ENCODE measurements at places on chromosomes 7 and 10.

GRCh38 chr7:28695300-28696295 lies 262.5 kb downstream of the TRIL start:
- no peak for DNase-seq

- DNase-seq = no peak
These were observed 2.0 kb downstream of the NDUFB2 start for GRCh38 chr7:140698477-140698876.

GRCh38 chr10:12512332-12513002 lies 163.1 kb downstream of the CAMK1D start:
- no peak for DNase-seq

DNA sequence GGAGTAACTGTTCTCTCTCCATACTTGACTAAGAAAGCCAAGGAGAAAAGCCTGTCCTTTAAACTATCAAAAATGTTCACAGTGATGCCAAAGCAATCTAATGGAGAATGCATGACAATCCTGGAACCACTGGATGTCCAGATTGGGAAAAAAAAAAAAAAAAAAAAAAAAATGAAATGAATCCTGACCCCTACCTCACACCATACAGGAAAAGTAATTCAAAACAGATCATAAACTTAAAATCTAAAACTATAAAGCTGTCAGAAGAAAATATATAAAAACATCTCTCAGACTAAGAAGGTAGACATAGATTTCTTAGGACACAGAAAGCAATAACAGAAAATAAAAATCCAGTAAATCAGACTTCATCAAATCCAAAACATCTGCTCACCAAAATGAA lies 18.4 kb downstream of the FBXW4 start:
- DNase-seq = no peak

DNA sequence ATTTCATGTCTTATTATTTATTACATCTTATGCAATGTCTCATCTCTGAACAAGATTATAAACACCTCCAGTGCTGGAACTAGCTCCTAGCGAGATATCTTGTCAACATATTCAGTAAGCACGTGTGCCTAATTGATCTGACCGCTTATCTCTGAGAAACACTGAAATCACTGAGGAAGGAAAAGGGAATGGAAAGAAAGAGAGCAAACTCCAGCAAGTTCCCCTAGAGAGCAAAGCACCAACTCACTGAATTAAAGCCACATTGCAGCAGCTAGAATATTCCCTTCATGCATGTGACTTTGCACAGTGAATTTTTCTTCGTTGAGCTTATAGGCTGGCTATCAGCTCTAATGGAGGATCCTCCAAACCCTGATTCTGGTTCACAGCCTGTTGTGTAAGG lies 177.1 kb upstream of the FRMD4A start:
- DNase-seq = no peak

GRCh38 chr7:157886711-157887110 lies 549.9 kb downstream of the DNAJB6 start:
- DNase-seq = no peak

- no peak for DNase-seq
These were observed 246.1 kb downstream of the DNAJB9 start for GRCh38 chr7:108815815-108816214.

- no peak for DNase-seq
These were observed 245.9 kb downstream of the SKAP2 start for GRCh38 chr7:26618449-26618848.

- no peak for DNase-seq
These were observed 121.2 kb downstream of the ZMIZ1 start for GRCh38 chr10:79189853-79190435.

DNA sequence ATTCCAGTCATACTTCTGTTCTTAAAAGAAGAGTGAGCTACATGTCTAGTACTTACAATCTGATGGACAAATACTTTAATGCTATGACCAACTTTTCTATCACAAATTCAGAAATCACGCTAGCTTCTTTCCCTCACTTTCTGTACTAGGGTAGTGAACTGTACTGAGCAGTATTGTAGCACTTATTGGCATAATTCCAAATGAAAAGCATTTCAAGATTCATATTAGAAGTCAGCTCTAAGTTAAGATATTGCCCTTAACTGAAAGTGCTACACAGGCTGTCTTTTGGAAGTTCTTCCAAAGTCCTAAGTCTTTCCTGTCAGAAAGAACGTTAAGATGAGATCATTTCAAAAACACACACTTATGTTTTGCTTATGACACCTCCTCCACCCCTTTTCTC lies 13.4 kb downstream of the P4HA1 start:
- DNase-seq = no peak

DNA sequence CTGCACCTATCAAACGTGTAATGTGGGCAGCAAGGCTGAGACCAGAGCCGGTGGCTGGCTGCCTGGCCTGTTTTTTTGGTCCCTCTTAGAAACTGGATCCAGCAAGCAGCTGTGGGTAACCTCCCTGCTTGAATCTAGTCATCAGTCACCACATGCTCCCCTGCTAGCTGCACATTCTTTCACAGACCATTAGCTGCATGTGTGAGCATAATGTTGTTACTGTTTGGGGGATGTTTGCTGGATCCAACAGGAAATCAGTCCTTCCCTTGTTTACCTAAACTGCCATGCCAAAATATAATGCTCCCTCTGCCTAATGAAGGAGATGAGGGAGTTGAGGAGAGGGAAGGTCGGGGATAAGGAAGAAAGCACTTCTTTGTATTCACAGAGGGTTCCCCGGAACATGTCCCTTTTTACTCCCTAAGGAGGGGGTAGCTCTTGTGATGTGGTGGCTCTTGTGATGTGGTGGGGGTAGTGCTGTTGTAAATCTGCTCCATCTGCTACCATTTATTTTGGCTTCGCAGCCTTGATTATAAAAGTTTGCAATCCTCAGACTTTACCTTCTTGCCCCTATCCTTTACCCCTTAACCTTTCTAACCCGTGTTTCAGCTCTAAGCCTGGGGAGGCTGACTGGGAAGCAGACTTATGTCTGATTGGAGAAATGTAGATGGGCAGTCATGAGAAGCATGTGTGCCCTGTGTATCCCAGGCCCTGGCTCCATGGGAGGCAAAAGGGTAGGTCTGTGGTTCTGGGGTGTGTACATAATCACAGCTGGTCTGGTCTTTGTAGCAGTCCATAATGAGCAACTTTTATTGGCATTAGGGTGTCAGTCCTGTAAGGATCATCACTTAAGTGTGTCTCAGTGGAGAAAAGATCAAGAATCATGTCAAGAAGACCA lies 20.8 kb downstream of the LOXL4 start:
- no peak for DNase-seq

- DNase-seq = no peak
These were observed 69.5 kb downstream of the ADCYAP1R1 start for GRCh38 chr7:31121601-31122000.

DNA sequence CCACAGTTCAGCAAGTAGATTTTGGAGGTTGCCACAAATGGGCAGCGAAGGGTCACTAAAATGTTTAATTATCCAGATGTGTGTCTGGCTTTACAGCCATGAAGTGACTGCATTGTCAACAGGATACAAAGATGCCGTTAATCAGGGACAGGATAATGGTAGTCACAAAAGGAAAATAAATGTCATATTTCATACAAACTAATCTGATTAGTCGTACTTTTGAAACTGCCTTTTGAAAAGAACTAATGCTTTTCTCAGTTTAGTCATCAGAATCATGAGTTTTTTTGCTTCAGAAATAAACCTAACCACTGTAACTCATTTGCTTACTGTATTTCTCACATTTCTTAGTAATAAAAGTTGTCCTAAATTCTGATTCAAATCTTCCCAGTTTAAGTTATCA lies 22.2 kb upstream of the WNT16 start:
- no peak for DNase-seq

DNA sequence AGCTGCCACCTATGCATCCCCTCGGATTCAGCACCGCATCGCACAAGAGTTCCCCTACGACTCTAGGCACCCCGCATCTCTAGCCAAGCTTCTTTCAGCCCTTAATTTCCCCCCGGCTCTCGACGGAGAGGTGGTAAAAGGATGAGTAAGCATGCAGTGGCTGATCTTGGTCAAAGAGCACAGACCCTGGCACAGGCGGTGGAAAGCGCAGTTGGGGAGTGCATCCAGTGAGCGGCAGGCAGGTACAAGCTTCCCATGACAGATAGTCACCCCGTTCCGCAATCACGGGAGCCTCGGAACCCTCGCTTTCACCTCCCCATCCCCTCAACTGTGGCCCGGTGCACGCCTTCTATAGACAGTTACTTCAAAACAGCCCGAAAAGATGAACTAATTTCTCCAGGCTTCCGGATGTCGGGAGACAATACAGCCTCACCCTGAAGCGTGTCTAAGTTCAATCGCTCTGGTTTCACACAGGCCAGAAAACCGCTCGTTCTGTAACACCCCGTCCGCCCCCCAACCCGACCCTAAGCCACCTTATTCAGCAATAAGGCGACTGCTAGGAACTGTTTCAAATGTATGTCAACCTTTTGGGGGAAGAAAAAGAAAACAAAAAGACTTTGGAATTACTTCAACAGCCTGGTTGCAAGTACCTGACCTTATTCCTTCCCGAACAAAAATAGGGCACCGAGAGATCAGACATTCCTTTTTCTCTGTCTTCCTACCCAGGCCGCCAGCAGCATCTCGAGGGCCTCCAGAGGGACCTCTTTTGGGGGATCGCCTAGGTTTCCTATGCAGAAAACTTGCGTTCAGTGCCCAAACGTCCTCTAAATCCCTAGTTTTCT lies 1.4 kb downstream of the RHEB start:
- DNase-seq = peak; percentile 27

DNA sequence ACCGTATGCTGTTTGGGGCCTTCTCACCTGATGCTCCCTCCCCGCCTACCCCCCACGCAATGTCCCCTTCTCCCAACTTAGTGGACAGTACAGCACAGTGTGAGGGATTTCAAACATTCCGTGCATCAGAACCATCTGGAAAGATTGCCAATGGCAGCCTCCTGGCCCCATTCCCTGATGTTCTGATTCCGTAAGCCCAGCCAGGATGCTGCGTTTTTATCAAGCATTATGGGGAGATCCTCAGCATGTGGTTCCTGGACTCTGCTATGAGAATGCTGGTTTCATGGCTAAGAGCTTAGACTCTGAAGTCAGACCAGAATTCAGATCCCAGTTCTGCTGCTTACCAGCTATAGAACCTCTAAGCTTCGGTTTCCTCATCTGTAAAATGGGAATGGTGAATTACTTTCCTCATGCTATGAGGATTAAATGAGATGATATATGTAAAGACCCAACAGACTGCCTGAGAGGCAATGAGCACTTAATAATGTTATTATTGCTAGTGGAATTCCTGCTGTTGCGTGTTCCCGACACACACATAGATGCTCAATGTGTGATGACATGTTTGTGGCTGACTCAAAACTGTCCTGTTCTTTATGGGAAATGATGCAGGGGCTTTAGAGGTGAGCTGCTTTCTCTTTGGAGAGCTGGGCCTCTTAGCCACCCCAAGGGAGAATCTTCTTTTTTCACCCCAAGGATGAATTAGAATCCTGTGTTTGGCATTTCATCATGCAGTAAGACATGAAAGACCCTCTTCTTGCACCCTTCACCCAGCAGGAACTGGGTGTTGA lies 60.8 kb upstream of the SMNDC1 start:
- no peak for DNase-seq

GRCh38 chr10:50558371-50558770 lies 65.4 kb downstream of the SGMS1 start:
- DNase-seq = no peak

GRCh38 chr10:131346456-131346855 lies 34.9 kb upstream of the TCERG1L start:
- DNase-seq = no peak

GRCh38 chr7:100671353-100672327 lies 1.9 kb upstream of the GNB2 start:
- no peak for DNase-seq

- no peak for DNase-seq
These were observed 6.3 kb downstream of the CFAP69 start for GRCh38 chr7:90251304-90251635.

- DNase-seq = no peak
These were observed 4.6 kb downstream of the TRPV6 start for GRCh38 chr7:142880876-142881505.

- no peak for DNase-seq
These were observed 226.3 kb upstream of the ZNF32 start for GRCh38 chr10:43874984-43875383.

GRCh38 chr10:1731592-1731991 lies 5.7 kb downstream of the ADARB2 start:
- DNase-seq = no peak

DNA sequence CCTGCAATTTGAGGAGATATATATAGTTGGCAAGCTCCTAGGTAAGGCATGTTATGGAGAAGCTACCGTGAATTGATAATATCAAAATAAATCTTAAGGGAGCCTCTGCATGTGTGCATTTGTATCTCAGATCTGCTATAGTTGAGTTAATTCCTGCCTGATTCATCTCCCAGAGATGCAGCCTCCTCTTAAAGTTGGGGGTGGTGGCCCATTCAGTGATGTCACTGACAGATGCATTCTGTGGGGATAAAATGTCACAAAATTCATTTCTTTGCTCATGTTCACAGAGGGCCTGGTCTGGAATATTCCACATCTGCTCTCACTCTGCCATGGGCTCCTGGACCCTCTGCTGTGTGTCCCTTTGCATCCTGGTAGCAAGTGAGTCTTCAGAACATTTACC lies 185.8 kb upstream of the PRSS1 start:
- no peak for DNase-seq

- DNase-seq = no peak
These were observed 69.5 kb downstream of the ADAM22 start for GRCh38 chr7:88003581-88003980.

DNA sequence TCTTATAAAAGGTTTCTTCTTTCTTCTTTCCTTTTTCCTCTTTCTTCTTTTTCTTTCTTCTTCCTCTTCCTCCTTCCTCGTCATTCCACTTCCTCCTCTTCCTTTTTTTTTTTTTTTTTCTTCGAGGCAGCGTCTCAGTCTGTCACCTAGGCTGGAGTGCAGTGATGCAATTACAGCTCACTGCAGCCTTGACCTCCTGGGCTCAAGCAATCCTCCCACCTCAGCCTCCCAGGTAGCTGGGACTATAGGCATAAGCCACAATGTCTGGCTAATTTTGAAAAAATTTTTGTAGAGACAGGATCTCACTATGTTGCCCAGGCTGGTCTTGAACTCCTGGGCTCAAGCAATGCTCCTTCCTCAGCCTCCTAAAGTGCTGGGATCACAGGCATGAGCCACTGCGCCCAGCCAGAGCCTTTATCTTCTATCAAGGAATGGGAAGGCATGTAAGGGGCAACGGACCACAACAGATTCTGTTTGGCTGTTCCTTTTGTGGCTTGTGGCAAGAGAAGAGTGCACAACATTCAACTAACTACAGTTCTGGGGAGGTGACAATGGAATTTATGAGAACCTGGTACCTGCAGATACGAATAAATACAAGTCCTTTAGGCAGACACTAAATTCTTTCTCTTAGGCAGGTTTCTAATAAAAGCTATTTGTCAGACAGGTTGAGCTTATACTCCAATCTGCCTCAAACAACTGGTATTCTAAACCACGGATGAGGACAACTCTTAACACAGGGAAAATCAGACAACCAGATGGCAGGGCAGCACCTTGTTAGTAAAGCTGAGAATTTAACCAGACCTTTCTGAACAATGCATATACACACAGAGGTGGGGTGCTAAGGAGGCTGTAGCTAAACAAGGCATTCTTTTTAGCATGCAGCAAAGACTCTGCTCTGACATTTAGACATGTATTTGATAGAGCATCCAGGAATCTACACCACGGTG lies 100.3 kb downstream of the DOCK4 start:
- no peak for DNase-seq
